GOT3 (cell line): ENCODE measurements at places on chromosomes 6 and 20.

DNA sequence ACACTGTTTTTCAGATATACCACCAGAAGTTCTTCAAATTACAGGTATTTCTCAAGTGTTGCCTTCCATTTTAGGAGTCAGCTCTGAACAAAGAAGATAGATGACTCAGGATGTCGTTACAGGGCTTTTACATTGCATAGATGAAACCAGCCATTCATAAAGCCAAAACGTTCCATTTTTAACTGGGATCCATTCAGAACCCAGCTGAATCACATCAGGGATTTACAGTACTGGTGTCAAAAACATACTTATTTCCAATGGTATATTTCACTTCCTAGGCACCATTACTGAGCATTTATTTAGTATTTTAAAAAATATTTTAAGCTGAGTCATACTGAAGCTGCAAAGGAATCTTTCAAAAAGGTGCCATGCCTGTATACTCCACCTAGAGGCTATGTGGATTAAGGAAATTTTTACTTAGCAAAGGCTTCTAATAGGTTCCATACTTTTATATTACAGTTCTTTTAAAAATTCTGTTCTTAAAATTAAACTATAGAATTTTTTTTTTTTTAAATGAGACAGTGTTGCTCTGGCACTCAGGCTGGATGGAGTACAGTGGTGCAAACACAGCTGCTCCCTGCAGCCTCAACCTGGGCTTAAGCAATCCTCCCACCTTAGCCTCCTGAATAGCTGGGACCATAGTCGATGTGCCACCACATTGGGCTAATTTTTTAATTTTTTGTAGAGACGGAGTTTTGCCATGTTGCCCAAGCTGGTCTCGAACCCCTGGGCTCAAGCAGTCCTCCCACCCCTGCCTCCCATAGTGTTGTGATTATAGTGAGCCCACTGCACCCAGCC is 2.6 kb downstream of the ASF1A start:
- no peak for DNase-seq

DNA sequence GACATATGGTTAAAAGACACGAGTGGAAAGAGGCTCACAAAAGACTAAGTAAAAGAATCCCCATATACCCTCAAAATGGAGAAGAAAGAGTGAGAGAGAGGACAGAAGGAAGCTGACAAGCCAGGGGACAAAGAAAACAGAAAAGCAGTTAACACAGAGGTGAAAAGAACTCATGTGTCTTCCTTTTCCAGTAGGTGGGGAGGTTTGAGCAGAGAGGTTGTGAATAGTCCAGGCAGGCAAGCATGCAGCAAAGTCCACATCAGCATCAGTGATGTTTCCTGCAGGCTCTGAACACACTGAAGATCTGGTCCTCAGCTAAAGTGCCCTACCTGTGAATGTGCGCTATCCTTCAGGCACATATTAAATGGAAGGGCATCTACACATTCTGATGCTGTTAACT is 196.5 kb upstream of the IRAK1BP1 start:
- no peak for DNase-seq

- DNase-seq: no peak
Measured at GRCh38 chr6:40440053-40440452, 147.1 kb downstream of the LRFN2 start.

GRCh38 chr6:19839788-19840187 is 2.6 kb downstream of the ID4 start:
- no peak for DNase-seq

- DNase-seq: no peak
Measured at GRCh38 chr20:9428292-9428607, 86.1 kb upstream of the LAMP5 start.

DNA sequence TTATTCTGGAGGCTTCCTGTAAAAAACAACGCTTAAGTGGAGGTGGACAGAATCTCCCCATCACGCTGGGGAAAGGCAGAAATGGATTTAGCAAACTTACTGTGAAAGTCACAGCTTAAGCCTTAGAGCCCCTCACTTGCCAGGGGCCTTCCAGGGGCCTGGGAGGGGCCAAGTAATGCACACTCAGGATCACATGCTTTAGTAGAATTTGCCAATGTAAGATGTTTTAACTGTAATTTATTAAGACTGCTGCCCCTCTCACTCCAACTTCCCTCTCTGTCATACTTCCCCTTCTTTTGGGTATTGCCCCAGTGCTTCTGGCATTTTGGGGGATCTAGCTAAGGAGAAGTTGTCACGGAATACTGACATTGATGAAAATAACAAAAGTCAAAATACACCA is 12.6 kb upstream of the ADA start:
- no peak for DNase-seq
